ENCODE measurements at places on chromosomes 6 and 20.
A peak's percentile ranks its signal among the peaks of the same experiment; 100 is the strongest.

- DNase-seq, result no peak
These were observed 97.0 kb downstream of the SLC23A2 start for GRCh38 chr20:4904127-4904860.

GRCh38 chr20:63848003-63848911, 13.0 kb upstream of the ABHD16B start:
- no peak for DNase-seq

DNA sequence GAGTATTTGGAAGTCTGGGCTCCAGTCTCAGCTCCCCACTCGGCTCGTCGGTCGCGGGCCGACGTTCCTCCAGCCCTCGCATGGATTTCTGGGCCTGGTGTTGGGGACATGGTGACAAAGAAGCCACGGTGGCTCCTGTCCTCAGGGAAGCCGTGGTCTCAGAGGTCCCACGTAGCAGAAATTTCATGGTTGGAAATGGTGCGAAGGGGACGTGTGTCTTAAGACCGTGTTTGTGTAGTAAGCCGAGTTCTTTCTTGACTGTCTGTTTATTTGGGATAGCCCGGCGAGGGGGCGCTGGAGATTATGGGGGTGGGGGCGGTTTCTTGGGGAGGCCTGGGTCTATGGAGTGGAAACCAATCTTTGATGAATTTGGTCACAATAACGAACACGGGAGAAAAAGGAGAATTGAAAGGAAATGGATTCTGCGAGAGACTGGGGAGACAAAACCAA, 23.5 kb upstream of the MAP3K7 start:
- DNase-seq, result peak; percentile 6

GRCh38 chr6:96947055-96947454, 22.5 kb downstream of the KLHL32 start:
- no peak for DNase-seq

DNA sequence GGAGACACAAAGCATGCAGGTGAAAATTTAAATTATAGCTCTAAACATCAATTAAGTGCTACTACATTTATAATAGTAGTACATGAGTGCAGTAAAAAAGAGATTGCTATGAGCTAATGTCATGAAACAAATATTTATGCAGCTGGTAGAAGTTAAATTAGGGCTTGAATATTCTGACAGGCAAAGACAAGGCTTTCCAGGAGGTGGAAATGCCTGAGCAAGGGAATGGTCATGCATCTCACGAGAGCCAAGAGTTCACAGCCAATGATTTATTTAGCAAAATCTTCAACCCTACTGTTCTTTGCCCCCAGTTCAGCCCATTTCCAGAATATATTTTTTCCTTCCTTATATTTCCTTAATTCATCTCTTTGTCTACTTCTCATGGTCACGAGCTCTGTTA, 128.9 kb downstream of the HIVEP2 start:
- DNase-seq, result no peak

DNA sequence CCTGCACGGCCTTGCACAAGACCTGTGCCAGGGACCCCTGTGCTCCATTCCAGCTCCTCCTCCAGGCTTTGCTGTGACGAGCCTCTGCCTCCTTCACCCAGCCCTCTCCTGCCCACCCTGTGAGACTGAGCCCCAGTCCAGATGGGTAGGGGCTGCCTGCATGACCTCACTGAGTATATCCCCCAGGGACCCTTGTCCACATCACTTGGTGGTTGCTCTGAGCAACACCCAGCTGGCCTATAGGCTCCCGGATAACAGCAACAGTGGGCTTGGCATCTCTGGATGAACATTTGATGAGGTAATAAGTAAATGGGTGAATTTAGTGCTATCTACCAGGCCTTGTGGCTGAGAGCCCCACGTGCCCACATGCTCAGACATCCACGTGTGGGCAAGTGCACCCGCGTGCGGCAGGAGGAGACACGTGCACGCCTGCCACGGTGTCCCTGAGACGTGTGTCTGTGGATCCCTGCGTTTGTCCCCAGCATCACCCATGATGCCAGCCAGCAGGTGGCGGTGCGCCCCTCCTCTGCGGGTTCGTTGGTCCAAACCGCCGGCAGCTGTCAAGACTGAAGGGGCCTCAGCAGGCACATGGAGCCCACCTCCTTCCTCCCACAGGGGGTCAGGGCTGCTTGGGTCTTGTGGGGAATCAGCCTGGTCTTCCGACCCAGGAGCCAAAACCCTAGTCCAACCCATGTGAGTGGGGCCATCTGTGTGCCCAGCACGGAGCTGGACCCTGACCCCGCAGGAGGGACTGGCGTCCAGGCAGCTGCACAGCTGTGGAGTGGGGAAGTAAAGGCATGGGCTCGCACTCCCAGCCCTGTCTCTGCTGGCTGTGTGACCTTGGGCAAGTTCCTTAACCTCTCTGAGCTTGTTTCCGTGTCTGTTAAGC, 45.9 kb downstream of the FGD2 start:
- peak; percentile 74 for DNase-seq

DNA sequence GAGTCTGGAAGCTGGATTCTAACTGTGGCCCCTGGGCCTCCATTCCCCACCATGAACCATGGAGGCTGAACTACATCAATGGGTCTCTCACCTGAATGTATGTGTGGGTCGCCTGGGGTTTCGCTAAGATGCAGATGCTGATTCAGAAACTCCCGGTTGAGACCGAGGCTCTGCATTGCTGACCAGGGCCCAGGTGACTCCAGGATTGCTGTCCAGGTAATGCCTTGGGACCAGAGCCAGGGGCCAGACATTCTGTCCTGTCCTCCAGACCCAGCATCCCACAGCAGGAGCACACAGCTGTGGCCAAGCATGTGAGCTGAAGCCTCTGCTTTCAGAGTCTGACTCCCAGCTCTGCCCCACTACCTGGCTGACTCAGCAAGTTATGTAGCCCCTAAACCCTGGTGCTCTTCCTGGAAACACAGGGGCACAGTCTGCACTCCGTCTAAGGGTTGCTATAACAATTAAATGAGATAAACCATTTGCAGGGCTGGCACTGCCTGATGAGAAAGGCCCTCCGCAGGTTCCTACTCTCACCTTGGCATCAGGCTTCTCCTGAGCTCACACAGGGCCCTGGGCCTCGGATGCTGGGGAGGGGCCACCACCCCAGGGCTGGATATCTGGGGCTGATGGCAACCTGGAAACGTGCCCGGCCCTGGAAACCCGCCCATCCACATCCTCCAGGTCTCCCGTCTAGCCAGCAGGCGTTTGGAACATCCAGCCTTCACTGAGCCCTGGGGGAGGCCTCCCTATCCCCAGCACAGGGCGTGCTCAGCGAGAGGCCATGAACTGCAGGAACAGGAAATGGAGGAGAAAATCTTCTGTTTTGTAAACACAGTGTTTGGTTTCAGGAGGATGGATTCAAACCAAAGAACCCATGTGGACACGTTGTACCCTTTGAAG, 175.7 kb downstream of the DLL1 start:
- DNase-seq, result no peak

DNA sequence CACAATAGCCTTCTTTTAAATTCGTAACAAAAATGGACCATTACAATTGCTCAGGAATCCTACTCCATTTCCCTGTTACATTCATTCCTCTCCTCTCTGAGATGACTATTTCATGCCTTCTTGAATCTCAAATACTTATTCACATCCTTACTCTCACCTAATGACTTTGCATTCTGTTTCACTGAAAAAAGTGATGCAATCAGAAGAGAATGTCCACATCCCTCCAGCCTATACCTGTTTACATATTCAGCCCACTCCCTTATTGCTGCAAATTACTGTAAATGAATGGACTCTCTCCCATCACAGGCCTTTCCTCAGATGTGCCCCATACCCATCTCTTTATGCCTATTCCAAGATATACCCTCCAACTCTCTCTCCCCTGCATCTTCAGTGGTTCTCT, 8.6 kb downstream of the TAAR1 start:
- DNase-seq, result no peak

DNA sequence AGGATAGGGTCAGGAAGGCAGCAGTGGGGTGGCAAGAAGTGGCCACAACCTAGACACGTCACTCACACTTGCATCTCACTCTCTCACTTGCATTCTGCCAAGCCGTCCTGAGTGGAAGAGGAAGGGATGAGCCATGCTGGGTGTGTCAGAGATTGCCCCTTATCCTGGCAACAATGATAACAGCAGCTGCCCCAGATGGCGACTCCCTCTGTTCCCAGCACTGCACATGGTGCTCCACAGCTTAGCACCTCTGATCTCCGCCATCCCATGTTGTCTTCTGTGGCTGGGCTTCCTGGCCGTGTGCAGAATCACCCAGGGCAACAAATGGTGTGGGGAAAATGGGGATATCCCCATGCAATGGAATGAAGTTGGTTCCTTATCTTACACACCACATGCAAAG, 11.1 kb downstream of the KCNB1 start:
- DNase-seq, result no peak

DNA sequence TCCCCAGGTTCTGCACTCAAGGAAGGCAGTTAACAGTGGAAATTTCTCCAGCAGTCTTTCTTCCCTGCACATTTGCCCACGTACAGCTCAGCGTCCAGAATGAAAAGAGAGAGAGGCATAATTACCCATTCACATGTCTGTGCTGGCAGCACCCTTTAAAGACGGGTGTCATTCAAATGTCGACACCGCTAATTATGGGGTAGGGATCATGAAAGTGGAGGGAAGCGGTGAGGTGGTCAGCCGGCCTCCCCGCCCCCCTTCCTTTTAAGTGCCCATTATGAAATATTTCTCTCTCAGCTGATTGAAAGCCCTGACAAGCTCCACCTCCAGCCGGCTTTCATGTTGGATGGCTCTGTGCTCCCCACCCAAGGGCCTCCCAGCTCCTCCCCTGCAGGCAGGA, 246.1 kb downstream of the BMP7 start:
- no peak for DNase-seq

DNA sequence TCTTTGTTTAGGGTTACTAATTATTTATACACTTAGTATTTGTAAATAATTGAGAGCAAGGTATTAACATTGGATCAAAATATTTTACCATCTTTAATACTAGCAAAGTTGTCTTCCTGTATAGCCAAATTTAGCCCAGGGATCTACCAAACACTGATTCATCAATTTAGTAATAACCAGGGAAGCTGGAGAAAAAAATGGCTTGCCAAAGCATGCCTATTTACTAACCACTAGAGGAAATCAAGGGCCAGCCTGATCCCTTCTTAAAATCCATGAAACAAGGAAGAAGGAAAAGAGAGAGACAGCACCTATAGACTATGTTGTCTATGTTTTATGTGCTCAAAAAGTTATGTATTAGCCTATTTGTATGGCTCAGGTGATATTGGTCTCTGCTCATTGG, 450.3 kb upstream of the GJE1 start:
- peak; percentile 15 for DNase-seq

DNA sequence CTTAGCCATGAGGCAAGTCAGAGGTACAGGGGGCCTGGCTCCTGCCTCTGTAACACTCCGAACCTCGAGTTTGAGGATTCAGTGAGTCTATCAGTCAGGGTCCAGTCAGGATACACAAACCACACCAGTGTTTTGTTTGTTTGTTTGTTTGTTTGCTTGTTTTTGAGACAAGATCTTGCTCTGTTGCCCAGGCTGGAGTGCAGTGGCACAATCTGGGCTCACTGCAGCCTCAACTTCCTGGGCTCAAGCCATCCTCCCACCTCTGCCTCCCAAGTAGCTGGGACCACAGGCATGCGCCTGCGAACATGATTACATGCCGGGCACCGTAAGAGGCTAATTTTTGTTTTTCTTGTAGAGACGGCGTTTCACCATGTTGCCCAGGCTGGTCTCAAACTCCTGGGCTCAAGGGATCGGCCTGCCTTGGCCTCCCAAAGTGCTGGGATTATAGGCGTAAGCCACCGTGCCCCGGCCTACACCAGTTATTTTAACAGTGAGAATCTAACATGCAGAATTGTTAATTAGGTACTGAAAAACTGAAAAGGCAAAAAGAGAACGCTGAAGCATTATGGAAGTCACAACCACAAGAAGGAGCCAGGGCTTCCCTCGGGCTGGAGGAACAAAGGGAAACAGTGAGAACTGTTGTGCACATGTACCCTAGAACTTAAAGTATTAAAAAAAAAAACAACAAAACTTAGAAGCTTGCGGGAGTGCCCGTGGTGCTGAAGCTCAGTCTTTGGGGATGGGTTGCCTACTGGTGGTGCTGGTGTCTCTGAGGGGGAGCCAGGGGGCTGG, 40.4 kb downstream of the SRSF3 start:
- no peak for DNase-seq

DNA sequence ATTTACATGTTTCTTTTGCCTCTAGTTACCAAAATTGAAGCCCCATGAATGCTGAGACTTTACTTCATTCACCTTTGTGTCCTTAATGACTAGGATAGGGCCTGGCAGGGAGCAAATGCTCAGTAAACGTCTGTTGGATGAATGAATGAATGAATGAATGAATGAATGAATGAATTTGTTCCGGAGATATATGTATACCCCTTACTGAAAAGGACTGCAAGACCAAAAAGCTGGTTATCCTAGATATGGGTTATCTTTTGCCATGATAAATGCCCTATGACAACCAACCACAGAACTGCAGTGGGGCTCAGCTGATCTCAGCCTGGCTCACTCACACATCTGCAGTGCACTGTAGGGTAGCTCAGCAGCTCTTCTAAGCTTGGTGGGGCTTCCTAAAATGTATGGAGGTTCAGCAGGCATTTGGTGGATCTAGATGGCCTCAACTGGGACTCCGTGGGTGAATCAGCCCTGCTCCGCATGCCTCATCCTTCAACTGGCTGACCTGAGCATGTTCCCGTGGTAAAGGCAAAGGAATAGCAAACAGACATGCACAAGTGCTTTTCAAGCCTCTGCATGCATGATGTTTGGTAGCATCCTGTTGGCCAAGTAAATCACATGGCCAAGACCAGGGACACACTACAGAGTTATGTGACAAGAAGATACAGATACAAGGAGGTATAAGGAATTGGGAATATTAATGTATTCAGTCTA, 378.7 kb upstream of the SOX4 start:
- DNase-seq, result no peak

DNA sequence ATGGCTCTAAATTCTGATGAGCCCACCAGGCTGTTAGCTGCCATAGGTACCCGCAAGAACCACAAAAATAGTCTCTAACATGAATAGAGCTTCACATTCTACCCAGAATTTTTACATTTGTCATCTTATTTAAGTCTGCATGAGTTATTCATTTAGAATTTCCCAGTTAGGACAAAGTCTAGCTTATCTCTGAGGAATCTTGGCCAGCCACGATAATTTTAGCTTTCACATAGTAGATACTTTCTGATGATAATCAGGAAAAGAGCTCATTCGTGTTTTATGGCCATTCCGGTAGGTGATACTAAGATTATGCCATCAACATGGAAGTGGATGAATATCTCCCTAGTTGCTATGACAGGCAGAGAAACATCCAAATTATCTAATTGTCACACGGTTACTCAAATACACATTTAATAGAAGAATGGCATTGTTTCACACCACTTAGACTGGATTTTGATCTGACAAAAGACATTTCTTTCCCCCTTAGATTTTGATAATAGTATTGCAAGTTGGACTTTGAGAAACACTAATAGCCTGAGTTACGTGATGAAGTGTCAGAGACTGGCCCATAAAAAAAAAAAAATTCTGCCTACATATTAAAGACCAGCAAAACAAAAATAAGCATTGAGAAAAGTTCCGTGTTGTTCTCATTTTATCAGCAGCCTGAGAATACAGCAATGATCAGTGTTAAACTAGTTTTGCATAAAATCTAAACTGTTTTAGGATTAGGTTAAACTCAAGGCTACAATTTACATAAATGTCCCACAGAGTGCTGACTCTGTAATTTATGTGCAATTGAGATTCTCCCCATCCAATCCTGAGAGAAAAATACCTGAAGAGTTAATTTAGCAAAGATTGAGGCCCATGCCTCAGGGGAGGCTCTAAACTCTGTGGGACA, 397.5 kb upstream of the ARID1B start:
- DNase-seq, result peak; percentile 57
